SW480 (cell line): ENCODE measurements at places on chromosomes 6 and 20.

DNA sequence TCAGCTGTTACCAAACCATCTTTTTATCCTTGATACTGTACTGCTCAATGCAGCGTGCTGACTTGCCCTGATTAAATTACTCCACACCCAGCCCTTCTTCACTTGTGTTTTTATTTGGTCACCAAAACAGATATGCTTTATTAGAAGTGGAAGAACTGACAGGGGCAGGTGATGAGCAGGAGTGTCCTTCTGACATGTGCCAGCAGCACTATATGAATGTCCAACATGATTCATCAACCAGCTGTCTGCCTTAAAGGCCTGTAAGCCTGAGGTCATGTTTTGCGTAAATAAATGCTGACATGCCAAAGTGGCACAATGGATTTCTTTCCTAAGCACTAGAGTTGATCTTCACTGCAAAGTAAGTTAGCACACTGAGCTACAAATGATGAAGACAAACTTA is 15.4 kb downstream of the POPDC3 start:
- no peak for DNase-seq

DNA sequence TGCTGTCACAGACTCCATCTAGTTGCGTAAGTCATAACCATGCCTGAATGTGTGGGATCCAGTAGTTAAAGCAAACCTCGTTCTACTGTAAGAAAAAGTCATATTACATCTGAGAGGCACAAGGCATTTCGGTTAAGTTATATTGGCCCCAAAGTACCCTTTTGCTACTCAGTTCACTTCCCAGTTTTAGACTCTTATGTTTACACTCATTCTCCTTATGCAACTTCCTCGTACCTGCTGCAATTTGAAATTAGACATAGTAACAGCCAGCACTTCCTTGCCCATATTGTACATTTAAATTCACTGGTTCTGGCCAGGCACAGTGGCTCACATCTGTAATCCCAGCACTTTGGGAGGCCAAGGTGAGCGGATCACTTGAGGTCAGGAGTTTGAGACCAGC is 37.0 kb downstream of the PEX7 start:
- DNase-seq: no peak

- no peak for DNase-seq
These were observed 103.2 kb downstream of the TOX2 start for GRCh38 chr20:44017905-44018258.

DNA sequence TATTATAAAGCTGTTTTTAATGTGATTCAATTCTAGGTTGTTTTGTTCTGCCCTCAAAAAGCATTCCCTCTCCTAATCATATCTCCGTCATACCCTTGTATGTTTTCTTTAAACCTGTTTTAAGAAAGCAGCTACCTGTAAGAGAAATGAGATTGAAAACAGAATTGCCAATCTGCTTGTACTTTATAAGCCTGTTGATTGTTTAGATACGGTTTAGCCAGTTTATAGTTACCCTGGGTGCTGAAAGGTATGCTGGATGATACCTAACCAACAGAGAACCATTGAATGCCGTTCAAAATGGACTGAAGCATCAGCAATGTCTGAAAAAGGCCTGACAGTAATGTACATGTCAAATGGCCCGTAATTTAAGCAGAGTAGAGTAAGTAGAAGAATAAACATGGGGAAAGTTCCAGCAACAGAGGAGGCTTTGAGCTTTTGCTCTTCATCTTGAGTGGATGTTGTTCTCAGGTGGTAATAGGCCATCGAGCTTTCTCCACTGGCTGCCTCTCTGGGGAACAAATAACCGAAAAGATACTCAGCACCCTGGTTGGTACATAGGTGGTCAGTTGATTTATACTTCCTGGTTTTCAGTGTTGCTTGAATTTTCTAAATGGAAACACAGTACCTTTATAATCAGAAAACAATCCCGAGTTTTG is 27.5 kb downstream of the PTPN1 start:
- no peak for DNase-seq
